BJ (cell line): ENCODE measurements at places on chromosomes 6 and 20. TPM values are rescaled to one million over a fixed set of nuclear protein-coding genes. Genes with fewer than 3 reads are reported as not detected.

Gene SLC22A1
- 0.11 and 0.38 TPM in 2 replicates for polyA plus RNA-seq

Gene OOEP
- not detected in 2 replicates for polyA plus RNA-seq

Gene L3MBTL1
- polyA plus RNA-seq: 3.0 and 4.5 TPM in 2 replicates

Gene THBS2
- polyA plus RNA-seq: 534 and 857 TPM in 2 replicates

Gene NELFE
- 69.6 and 70.5 TPM in 2 replicates for polyA plus RNA-seq

Gene ZC3H12D
- polyA plus RNA-seq: 0.02 and 0.04 TPM in 2 replicates

Gene FRK
- polyA plus RNA-seq: 0.02 and 0.04 TPM in 2 replicates

Gene ASIP
- not detected in 2 replicates for polyA plus RNA-seq

Gene KCNB1
- 0.12 and 0.13 TPM in 2 replicates for polyA plus RNA-seq

Gene SNHG17
- 27.9 and 41.4 TPM in 2 replicates for polyA plus RNA-seq

Gene CRYBG1
- 0.75 and 1.4 TPM in 2 replicates for polyA plus RNA-seq

Gene SLC35D3
- not detected in 2 replicates for polyA plus RNA-seq

Gene SCAND1
- 10.8 and 15.8 TPM in 2 replicates for polyA plus RNA-seq

Gene TNFRSF6B
- polyA plus RNA-seq: 2.1 and 3.2 TPM in 2 replicates

Gene FNDC1
- polyA plus RNA-seq: 0.10 and 0.22 TPM in 2 replicates

Gene SRSF12
- 0.06 TPM in 1 of 2 replicates, not detected in the other for polyA plus RNA-seq

Gene SNAI1
- polyA plus RNA-seq: 3.6 and 6.5 TPM in 2 replicates

Gene PCSK2
- not detected in 2 replicates for polyA plus RNA-seq

Gene ECT2L
- not detected in 2 replicates for polyA plus RNA-seq

Gene RBBP8NL
- not detected in 2 replicates for polyA plus RNA-seq

Gene ZNFX1
- 11.2 and 12.8 TPM in 2 replicates for polyA plus RNA-seq

Gene ZSWIM3
- 3.7 and 4.5 TPM in 2 replicates for polyA plus RNA-seq

Gene TCF15
- not detected in 2 replicates for polyA plus RNA-seq

Gene FITM2
- 3.8 and 6.7 TPM in 2 replicates for polyA plus RNA-seq

Gene RIPOR3
- polyA plus RNA-seq: 0.44 and 1.2 TPM in 2 replicates

Gene OXT
- not detected in 2 replicates for polyA plus RNA-seq

Gene TRIM15
- not detected in 2 replicates for polyA plus RNA-seq

Gene HLA-DQA2
- not detected in 2 replicates for polyA plus RNA-seq

Gene PRICKLE4
- 0.31 TPM in 1 of 2 replicates, not detected in the other for polyA plus RNA-seq

Gene LY6G6C
- polyA plus RNA-seq: not detected in 2 replicates

Gene POM121L2
- not detected in 2 replicates for polyA plus RNA-seq

Gene HDGFL1
- not detected in 2 replicates for polyA plus RNA-seq

Gene MEI4
- polyA plus RNA-seq: not detected in 2 replicates

Gene SYCP2
- 0.47 and 1.2 TPM in 2 replicates for polyA plus RNA-seq

Gene ARMH2
- not detected in 2 replicates for polyA plus RNA-seq

Gene OPRM1
- polyA plus RNA-seq: not detected in 2 replicates

Gene SCRT2
- not detected in 2 replicates for polyA plus RNA-seq

Gene SLC22A7
- not detected in 2 replicates for polyA plus RNA-seq

Gene ATP9A
- 23.2 and 26.0 TPM in 2 replicates for polyA plus RNA-seq

Gene GNRH2
- not detected in 2 replicates for polyA plus RNA-seq

Gene RNF5
- polyA plus RNA-seq: 40.2 and 44.4 TPM in 2 replicates

Gene LAMA5
- 0.82 and 1.1 TPM in 2 replicates for polyA plus RNA-seq

Gene SLC32A1
- not detected in 2 replicates for polyA plus RNA-seq
